ENCODE measurements at places on chromosomes 16 and 17. TPM values are rescaled to one million over a fixed set of nuclear protein-coding genes. Genes with fewer than 3 reads are reported as not detected.

DNA sequence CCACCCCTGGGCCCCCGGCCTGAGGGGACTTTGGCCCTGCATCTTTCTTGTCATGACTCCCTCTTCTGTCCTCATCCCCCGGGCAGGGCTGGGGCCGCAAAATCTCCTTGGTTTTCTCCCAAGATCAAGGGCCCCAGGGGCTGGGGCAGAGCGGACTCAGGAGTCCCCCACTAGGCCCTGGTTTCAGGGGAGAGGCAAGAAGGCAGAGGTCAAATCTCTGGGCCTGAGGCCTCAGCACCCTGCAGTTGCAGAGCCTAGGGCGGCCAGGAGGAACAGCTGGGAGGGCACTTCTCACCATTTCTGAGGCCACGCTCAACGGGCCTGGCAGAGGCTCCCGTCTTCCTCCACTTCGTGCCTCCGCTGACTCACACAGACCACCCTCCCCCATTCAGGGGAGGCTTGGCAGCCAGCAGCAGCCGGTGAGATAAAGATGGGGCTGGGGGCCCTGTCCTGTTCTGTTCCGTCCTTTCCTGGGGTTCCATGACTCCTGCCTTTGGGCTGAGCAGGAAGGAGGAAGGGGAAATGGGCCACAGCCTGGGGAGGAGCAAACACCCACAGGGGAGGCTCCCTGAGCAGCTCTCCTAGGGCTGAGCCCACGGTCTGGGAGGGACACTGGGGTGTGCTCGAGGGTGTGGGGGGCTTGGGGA lies 12.4 kb downstream of the ZSCAN10 start:
- DNase-seq: no peak
- H3K27me3 ChIP-seq: no peaks in the 10 kb centered on the region
- H3K4me1 ChIP-seq: peaks cover 47% of the 10 kb centered on the region
- peak overlapping the region; percentile 72 for H3K4me3 ChIP-seq
- H3K27ac ChIP-seq: peak overlapping the region; percentile 73

DNA sequence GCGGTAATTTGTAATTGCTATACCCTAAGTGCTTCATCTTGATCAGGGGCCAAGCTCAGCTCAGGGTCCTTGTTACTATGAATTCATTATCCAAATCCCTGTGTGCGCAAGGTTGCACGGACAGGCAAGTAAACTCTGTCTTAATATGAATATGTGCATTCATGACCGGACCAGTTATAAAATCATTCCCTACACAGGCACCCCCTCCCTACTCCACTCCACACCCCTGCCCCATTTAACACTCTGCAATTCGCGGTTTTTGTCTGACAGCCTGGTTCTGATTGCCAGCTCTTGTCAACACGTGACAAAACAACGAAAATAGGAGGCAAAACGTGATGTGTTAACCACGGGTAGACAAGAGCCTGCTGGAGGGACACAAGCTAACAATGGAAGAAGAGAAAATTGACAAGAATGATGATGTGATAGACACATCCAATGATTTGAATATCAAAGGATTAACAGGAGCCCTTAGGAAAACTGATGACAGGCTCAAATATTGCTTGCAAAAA lies 76.5 kb downstream of the CACNG3 start:
- no peak overlapping the region for H3K27ac ChIP-seq
- peaks cover 5% of the 10 kb centered on the region for H3K27me3 ChIP-seq
- H3K4me1 ChIP-seq: no peaks in the 10 kb centered on the region
- H3K4me3 ChIP-seq: no peak overlapping the region
- DNase-seq: no peak

GRCh38 chr16:3004781-3005284 lies 7.9 kb upstream of the CLDN9 start:
- H3K36me3 ChIP-seq: no peaks in the 10 kb centered on the region
- peak overlapping the region; percentile 62 for H3K4me3 ChIP-seq
- no peak overlapping the region for H3K27ac ChIP-seq
- peaks cover 18% of the 10 kb centered on the region for H3K27me3 ChIP-seq
- peaks cover 24% of the 10 kb centered on the region for H3K4me1 ChIP-seq
- no peak for DNase-seq

DNA sequence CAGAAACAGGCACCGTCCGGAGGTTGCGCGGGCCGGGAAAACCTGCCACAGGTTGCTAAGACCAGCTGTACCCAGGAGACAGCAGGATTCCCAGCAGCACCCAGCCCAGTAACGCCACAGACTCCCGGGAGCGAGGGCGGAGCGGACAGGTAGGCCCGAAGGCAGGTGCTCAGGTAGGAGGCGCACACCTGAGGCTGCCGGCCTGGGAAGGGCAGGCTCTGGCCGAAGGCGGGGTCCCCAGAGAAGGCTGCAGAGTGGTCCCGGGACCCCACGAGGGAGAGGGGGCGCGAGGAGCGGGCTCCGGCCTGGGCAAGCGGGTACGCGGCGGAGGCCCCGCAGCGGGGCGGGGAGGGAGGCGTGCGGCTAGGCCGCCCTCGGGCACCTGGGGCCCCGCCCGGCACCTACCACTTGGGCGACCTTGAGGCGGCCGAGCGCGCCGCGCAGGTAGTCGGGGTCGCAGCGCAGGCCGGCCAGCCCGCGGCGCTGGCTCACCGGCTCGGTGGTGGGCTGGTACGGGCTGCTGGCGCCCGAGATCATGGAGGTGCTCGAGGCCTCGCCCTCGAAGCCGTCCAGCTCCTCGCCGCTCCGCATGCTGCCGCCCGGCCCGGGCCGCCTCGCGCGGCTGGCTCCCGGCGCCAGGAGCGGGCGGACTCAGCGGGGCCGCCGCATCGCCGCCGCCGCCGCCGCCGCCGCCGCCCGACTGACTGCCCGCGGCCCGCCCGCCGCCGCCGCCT lies 441 bp downstream of the CMTM4 start:
- no peaks in the 10 kb centered on the region for H3K36me3 ChIP-seq
- H3K4me3 ChIP-seq: peak overlapping the region; percentile 77
- H3K4me1 ChIP-seq: no peaks in the 10 kb centered on the region

DNA sequence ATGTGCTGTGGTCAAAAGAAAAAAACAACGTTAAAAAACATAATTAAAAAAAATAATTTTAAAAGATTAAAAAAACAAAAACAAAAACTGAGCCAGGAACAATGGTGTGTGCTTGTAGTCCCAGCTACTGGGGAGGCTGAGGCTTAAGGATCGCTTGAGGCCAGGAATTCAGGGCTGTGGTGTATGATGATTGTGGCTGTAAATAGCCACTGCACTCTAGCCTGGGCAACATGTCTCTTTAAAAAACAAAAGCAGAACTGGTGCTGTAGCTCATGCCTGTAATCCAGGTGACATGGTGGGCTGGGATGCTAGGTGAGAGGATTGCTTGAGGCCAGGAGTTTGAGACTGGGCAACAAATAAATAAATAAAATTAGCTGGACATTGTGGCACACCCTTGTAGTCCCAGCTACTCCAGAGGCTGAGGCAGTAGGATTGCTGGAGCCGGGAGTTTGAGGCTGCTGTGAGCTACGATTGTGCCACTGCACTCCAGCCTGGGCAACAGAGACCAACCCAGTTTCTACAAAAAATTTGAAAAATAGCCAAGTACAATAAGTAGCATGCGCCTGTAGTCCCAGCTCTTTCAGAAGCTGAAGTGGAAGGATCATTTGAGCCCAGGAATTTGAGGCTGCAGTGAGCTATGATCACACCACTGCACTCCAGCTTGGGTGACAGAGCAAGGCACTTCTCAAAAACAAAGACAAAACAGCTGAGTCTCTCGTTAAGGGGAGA lies 43.6 kb downstream of the NFATC3 start:
- H3K4me3 ChIP-seq: no peak overlapping the region
- peaks cover 36% of the 10 kb centered on the region for H3K4me1 ChIP-seq
- H3K36me3 ChIP-seq: peaks cover 25% of the 10 kb centered on the region

- DNase-seq: no peak
- peaks cover 42% of the 10 kb centered on the region for H3K4me1 ChIP-seq
- H3K27me3 ChIP-seq: no peaks in the 10 kb centered on the region
These were observed 31.8 kb downstream of the ANKRD11 start for GRCh38 chr16:89458551-89458950.

DNA sequence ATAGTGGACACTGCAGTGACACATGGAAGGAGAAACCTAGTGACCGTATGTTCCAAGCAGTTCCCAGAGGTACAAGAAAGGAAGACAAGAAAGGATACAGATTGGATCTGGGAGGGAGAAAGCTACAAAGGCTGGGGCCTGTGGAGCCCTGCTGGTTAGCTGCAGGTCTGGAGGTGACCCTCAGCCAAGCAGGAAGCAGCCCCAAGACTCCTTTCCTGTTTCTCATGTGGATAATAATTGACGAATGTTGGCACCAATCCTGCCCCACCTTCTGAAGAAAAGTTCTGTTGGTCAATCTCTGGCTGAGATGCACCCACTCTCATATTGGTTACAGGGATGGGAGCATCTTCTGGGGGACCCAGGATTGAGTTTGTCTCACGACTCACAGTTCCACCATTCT lies 99.8 kb downstream of the SHISA6 start:
- no peak overlapping the region for H3K4me3 ChIP-seq
- no peaks in the 10 kb centered on the region for H3K27me3 ChIP-seq
- no peak overlapping the region for H3K27ac ChIP-seq
- no peaks in the 10 kb centered on the region for H3K4me1 ChIP-seq

DNA sequence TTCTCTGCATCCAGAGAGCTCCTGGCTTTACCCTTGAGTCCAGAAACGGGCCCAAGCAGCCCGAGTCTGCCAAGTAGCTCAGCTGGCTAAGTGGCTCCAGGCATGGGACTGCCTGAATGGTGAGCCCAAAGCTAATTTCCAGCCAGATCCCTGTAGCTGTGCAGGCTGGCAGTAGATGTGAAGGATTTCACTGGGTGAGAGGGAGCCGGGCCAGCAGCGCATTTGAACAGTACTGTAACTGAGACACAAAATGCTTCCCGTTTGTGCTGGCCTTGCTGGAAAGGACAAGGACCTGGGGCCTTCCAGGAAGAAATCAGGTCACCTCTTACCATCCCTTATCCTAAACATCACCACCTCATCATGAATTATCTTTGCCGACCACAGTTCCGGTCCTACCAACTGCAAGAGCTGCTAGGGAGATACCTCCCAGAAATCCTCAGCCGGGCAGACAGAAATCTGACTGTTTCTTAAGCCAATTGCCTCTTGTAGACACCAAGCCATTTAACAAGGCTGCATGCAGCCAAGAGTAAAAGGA lies 3.7 kb downstream of the TIMP2 start:
- H3K4me3 ChIP-seq: no peak overlapping the region
- DNase-seq: no peak
- H3K4me1 ChIP-seq: peaks cover 5% of the 10 kb centered on the region

- H3K4me3 ChIP-seq: peak overlapping the region; percentile 73
- H3K36me3 ChIP-seq: peaks cover 5% of the 10 kb centered on the region
- no peak for DNase-seq
- H3K4me1 ChIP-seq: peaks cover 56% of the 10 kb centered on the region
These were observed 65.7 kb downstream of the ARSG start for GRCh38 chr17:68356949-68357455.

DNA sequence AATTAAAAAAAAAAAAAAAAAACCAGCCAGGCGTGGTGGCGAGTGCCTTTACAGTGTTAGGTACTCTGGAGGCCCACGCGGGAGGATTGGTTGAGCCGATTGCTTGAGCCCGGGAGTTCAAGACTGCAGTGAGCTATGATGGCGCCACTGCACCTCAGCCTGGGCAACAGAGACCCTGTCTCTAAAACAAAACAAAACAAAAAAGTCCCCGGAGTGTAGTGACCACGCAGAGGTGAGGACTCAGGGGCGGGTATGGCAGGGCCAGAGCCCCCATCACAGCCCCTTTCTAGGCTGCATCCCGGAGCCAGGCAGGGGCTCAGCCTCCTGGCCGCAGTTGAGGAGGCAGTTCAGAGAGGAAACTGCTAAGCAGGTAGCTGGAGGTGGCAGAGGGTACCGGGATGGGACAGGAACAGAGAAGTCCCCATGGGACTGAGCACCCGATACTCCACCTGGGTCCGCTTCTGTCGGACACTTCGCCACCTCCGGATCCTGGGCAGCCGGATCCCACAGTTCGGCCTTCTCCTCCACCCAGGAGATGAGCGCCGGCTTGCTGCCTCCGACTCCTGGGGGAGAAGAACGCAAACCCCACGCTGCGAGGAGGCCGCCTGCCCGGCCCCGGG lies 800 bp downstream of the ZNF747 start:
- no peak for DNase-seq
- H3K36me3 ChIP-seq: peaks cover 20% of the 10 kb centered on the region
- H3K4me1 ChIP-seq: peaks cover 44% of the 10 kb centered on the region
- H3K27me3 ChIP-seq: no peaks in the 10 kb centered on the region
- peak overlapping the region; percentile 98 for H3K4me3 ChIP-seq

- H3K4me1 ChIP-seq: no peaks in the 10 kb centered on the region
- H3K4me3 ChIP-seq: no peak overlapping the region
These were observed 126.0 kb downstream of the TANGO6 start for GRCh38 chr16:68969338-68969737.

- no peak overlapping the region for H3K27ac ChIP-seq
- no peaks in the 10 kb centered on the region for H3K4me1 ChIP-seq
- H3K36me3 ChIP-seq: peaks cover 11% of the 10 kb centered on the region
- DNase-seq: no peak
- no peaks in the 10 kb centered on the region for H3K27me3 ChIP-seq
These were observed 139.9 kb upstream of the CACNG3 start for GRCh38 chr16:24116046-24116776.

- no peak overlapping the region for H3K27ac ChIP-seq
- DNase-seq: no peak
- H3K4me1 ChIP-seq: no peaks in the 10 kb centered on the region
- H3K4me3 ChIP-seq: no peak overlapping the region
These were observed 50.8 kb downstream of the DNAH17 start for GRCh38 chr17:78526231-78527025.

- DNase-seq: no peak
- no peak overlapping the region for H3K4me3 ChIP-seq
- H3K27ac ChIP-seq: no peak overlapping the region
These were observed 20.4 kb downstream of the ALOX12B start for GRCh38 chr17:8066841-8067775.

DNA sequence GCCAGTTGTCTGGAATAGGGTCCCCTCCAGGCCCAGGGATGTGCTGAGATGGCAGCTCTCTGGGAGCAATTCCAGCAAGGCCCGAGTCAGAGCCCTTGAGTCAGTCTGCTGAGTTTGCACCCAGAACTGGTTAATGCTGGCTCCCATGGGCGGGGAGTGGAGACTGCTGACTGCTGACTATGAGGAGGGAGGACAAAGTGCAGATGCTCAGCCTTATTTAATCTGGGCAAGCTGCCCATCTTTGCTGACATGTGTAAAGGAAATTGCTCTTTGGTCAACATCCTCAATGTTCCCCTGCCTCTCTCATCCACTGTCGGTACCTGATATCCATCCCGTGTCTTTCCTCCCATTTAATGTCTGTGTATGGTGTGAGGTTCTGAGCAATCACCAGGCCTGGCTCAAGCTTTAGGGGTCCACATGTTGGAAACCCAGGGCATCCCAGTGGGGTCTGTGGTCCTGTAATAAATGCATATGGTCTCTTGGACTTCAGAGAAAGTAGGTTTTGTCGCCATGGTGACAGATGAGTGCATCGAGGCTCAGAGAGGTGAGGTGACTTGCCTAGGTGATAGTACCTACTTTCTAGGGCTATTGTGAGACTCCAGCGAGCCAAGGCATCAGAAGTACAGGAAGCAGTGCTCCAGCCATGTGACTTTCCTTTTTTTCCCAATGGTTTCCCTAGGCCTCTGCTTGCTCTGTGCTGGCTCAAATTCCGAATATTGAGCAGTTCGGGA lies 20.0 kb upstream of the RNF135 start:
- H3K4me1 ChIP-seq: no peaks in the 10 kb centered on the region
- DNase-seq: no peak
- H3K36me3 ChIP-seq: no peaks in the 10 kb centered on the region
- no peaks in the 10 kb centered on the region for H3K27me3 ChIP-seq

ZNF821 gene
- 7.4 TPM for total RNA-seq

IL17C gene
- total RNA-seq: not detected

DPEP3 gene
- total RNA-seq: not detected

ZPBP2 gene
- total RNA-seq: not detected

NAGS gene
- total RNA-seq: 0.60 TPM

TEX14 gene
- 0.13 TPM for total RNA-seq

TSPOAP1 gene
- 31.4 TPM for total RNA-seq

PRSS36 gene
- 0.34 TPM for total RNA-seq

NPTX1 gene
- 24.2 TPM for total RNA-seq

PIGQ gene
- total RNA-seq: 52.6 TPM

TP53TG3 gene
- total RNA-seq: not detected

COG4 gene
- 42.5 TPM for total RNA-seq
